ENCODE measurements at places on chromosomes 16 and 17.
A peak's percentile ranks its signal among the peaks of the same experiment; 100 is the strongest.

- DNase-seq = no peak
Observed at GRCh38 chr17:79444198-79444597, 166.7 kb downstream of the RBFOX3 start.

- peak; percentile 79 for DNase-seq
Observed at GRCh38 chr17:31394544-31394943, 3.1 kb downstream of the RAB11FIP4 start.

- no peak for DNase-seq
Observed at GRCh38 chr17:11245187-11245586, 4.2 kb downstream of the SHISA6 start.

DNA sequence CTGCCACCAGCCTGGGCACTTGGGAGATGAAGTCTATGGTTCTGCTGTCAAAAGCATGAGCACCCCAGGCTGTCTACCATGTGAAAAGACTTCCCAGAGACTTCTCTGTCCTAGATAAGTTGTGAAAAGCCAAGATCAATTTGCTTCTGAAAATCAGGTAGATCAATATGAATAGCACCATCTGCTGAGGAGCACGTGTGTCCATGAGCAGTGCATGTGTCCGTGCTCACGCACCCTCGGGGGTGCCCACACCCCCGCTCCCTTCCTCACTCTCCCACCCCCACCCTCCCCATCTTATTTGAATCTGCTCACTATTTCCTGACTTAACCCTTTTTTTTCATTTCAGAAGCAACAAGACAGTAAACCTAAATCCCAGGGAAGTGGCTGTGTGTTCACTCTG is 238.3 kb upstream of the SDK2 start:
- DNase-seq = no peak

GRCh38 chr16:22683258-22683657 is 130.7 kb upstream of the HS3ST2 start:
- no peak for DNase-seq

GRCh38 chr16:79204486-79204885 is 396.1 kb downstream of the MAF start:
- no peak for DNase-seq

GRCh38 chr17:42460371-42460770 is 1.7 kb downstream of the ATP6V0A1 start:
- peak; percentile 56 for DNase-seq

DNA sequence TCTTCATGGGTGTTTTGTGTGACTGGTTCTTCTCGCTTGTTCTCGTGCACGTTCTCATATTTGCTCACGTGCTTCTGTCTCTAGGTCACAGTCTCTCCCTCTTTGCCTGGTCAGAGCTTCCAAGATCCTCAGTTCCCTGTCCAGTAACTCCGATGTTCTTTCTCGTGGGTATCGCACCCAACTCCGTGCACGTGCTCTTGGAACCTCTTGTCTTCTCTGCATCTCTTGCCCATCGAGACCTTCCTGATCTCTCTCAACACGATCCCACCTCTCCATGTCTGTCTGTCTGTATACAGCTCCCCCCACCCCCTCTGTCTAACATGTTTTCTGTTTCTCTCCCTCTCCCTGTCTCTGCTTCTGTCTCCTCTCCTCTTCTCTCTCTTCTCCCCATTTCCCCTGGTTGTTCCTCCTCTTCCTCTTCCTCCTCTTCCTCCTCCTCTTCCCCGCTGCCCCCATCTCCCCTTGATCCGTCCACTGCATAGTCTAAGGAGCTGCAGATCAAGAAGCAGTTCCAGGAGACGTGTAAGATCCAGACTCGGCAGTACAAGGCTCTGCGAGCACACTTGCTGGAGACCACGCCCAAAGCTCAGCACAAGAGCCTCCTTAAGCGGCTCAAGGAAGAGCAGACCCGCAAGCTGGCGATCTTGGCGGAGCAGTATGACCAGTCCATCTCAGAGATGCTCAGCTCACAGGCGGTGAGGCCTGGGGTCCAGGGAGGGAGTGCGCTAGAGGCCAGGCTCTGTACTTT is 6.1 kb downstream of the HIRIP3 start:
- DNase-seq = no peak

DNA sequence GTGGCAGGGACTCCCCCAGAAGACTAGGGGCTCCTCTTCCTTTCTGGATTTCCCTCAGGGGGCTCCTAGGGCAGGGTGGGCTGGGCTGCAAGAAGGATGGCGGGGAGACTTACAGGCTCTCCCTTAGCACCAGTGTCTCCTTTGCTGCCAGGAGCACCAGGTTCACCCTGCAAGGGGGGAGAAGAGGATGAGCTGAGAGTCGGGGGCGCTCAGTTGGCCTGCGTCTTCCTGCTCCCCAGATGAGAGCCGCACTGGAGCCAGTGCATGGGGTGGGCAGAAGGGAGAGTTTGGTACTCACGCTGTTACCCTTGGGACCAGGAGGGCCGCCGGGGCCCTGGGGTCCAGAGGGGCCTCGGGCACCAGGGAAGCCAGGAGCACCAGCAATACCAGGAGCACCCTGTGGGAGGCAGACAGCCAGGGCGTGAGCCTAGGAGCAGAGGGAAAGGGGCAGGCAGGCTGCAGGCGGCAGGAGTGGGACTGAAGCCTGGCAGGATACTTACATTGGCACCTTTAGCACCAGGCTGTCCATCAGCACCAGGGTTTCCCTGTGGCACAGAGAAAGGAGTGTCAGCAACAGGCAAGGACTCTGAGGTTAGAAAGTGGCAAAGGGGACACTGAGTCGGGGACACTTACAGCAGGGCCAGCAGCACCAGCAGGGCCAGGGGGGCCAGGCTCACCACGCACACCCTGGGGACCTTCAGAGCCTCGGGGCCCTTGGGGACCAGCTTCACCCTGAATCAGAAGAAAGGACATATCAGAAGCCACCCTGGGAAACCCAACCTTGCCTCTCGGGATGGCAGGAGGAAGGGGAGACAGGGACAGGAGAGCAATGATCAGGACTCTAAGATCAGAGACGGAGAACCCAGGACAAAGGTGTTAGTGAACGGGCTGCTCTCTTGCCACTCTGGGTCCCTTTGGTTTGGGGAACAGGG is 6.2 kb downstream of the COL1A1 start:
- DNase-seq = peak; percentile 87

GRCh38 chr16:81004646-81005353 is 1.9 kb downstream of the CMC2 start:
- DNase-seq = peak; percentile 68

DNA sequence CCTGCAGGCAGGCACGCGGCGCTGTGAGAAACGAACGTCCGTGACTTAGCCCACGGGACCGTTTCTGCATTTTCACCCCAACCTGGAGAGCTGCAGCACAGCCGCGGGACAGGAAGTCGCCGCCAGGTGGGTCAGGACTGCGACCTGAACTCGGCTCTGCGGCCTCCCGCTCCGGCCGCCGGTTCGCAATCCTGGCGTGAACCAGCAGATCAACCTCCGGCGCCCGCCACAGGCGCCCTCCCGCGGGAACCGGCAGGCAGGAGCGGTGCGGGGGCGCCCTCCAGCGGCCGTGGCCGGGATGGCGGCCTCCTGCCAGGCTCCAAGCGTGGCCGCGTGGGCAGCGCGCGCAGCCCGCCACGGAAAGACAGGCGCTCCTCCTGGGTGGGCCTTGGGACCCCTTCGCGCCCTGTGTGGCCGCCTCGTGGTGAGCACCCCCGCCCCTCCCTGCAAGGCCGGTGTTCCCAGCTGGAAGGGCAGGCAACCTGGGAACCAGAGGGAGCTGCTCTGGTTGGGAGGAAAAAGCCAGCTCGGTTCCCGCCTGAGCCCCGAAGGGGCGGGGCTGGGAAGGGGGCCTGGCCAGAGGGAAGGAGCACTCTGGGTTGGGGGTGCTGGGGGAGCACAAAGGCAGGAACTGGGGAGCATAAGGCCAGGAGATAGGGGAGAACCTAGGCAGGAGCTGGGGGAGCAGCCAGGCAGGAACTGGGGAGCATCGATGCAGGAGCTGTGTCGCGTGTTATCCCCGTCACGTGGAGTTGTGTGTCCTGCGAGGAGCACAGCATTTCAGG is 28.2 kb downstream of the ACTG1 start:
- peak; percentile 73 for DNase-seq

GRCh38 chr17:81514739-81515529 is 2.3 kb upstream of the ACTG1 start:
- DNase-seq = peak; percentile 92

- no peak for DNase-seq
Observed at GRCh38 chr17:38738007-38738662, 8.0 kb downstream of the CISD3 start.

DNA sequence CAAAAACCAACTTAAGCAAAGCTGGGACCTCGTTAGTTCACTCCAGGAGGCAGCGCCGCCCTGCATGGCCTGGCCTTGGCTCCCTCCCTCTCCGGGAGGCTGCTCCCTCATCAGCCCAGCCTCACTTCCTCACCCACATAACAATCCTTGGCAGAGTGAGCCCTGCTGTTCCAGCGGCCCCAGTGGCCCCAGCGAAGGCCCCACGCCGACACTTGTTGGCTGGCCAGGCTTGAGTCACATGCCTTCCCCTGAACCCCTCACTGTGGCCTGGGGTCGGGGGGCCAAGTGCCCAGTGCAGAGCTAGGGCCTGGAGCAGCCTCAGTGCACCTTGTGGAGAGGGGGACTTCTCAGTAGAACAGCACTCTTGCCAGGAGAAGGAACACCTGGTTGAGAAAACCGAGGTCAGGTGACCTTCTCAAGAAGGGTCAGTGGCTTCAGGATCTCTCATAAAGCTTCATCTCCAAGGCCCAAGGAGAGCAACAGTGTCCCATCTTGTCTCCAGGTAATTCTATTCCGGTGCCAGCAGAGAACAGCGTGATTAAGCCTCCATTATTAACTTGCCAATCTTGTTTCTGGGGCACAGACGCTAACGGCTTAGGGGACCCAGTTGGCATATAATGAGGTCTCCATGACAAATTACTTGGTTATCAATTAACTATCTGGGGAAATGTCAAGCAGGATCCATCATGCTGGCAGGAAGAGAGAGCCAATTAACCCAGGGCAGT is 26.8 kb downstream of the ENDOV start:
- DNase-seq = no peak

GRCh38 chr17:79570653-79571052 is 40.2 kb downstream of the RBFOX3 start:
- DNase-seq = no peak

DNA sequence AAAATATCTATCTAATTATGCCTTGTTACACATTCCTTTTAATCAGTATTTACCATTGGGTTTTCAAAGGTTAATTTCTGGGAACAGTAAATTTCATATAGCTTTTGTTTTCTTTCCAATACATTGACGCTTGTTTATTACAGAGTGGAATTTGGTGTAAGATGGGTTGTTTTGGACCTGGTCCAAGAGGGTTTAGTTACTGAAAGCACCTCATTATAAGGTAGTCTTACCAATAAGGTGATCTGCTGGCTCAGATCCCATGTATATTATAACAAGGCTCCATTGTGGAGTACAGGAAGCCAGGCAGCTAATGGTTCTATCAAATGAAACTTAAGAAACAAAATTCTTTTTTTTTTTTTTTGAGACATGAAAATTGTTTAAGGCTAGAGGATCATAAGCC is 87.3 kb upstream of the NACA2 start:
- DNase-seq = no peak

DNA sequence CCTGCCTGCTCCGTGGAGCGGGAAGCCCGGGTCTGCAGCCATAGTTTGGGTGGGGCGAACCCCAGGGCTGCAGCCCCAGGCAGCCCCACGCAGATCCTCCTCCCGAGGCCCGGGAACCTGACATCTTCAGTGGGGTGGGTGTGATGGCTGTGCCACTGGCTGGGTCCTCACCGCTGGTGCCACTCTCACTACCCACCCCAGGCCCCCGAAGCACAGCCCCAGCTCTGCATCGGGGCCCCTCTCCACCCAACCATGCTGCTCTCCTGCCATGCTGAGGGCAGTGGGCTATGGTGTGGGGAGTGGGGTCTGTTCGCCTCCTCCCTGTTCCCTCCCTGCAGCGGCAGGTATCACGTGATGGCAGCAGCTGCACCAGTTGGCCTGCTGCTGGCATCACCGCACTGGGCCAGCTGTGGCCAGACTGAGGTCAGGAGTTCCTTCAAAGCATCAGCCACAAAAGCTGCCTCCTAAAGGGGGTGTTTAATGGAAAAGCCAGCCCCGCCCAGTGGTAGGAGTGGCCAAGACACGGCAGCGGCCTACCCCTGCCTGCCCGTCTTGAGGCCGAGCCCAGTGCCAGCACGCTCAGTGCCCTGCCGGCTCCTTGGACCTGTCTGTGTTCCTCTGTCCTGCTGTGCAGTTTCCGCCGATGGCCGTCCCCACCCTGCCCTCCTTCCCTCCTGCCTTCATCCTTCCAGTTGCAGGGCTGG is 10.8 kb downstream of the KCTD5 start:
- no peak for DNase-seq

DNA sequence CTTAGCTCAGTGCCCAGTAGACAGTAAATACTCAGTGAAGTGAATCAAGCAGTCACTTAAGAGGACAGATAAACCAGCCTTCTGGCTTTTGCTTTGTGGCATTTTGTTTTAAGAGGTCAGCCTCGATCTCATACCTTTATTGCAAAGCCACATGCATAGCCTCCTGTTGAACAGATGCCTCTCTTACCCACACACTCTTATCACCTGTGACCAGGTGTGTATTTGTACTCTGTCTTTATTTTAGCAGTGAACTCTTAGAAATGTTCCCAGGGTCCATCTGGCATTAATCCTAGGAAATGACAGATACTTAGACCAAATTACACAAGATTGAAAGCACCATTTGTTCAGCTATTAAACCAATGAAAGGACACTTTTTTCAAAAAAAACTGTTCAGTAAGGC is 1426.5 kb downstream of the CDH11 start:
- no peak for DNase-seq

- no peak for DNase-seq
Observed at GRCh38 chr17:72004611-72005331, 116.0 kb upstream of the SOX9 start.

- DNase-seq = no peak
Observed at GRCh38 chr17:19303367-19303776, 59.2 kb downstream of the B9D1 start.

Data from EH (cell line).